ENCODE measurements at places on chromosomes 1 and 21. TPM values are rescaled to one million over a fixed set of nuclear protein-coding genes. Genes with fewer than 3 reads are reported as not detected.

C8A gene
- total RNA-seq: not detected

EFNA1 gene
- 29.2 TPM for total RNA-seq

CA6 gene
- total RNA-seq: not detected

CDA gene
- total RNA-seq: 1.9 TPM

SPOCD1 gene
- 0.63 TPM for total RNA-seq

STYXL2 gene
- total RNA-seq: 0.65 TPM
